ENCODE measurements at places on chromosomes 4 and X.

DNA sequence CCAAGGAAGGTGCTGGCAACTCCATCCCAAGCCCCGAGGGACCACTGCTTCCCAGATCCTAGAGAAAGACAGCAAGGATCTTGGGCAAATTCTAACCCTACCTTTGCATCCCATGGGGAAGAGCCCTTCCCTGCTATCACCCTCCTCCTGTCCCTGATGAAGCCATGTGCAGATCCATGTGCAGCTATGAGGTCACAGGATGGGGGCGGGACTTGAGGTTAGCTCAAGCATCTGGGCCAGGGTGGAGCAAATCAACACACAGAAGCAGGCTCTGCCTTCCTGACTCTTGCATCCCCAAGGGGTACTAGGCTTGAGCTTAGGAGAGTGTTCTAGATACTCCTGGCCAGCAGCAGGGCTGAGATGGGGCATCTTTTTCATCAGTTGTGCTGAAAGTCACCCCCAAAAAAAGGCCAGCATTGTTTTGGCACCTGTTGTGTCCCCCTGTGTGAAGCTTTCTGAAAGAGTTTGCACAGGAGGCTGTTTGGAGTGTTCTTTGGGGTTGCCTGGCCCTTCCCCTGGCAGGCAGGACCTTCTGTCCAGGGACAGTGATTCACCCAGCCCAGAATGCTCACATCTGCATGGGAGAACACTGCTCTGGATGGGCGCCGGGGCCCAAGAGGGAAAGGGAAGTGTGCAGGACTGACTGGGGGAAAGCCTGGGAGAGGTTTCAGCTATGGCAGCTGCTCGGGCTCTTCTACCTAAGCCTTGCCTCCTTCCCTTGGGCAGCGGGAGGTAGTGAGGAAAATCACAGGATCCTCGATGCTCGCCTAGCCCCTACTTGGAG is 50.8 kb downstream of the PRPS1 start:
- no peak for DNase-seq

- no peak for DNase-seq
Measured at GRCh38 chrX:134694333-134695322, 36.4 kb upstream of the PLAC1 start.

DNA sequence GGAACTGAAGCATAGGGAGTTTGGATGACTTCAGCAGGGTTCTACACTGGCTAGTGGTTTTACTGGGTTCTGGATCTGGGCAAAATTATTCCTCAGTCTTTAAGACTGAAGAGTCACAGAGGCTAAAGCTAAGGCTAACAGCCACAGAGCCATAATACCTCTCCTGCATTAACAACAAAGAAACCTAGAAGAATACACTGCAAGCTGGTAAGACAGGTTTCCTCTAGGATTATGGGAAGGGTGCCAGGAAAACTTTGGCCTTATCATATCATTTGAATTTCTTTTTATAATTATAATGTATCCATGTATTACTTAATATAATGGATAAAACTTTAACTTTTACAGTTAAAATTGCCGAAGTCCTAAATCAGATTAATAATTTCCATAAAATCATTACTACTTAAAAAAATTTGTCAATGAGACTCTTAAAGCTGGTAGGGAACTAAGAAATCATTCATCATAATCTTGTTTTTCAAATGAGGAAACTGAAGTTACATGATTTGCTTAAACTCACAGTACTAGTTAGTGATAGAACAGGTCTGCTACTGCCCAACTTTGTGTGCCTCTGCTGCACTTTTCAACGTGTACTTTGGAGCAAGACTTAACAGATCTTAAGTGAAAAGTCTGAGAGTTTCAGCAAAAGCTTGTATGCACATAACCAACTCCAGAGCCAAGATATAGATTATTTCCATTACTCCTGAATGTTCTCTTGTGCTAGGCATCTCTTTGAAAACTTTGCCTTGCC is 24.2 kb upstream of the PGRMC2 start:
- no peak for DNase-seq

- no peak for DNase-seq
Measured at GRCh38 chr4:78640714-78641113, 89.1 kb downstream of the ANXA3 start.

- no peak for DNase-seq
Measured at GRCh38 chr4:68209003-68209402, 36.5 kb downstream of the TMPRSS11B start.

DNA sequence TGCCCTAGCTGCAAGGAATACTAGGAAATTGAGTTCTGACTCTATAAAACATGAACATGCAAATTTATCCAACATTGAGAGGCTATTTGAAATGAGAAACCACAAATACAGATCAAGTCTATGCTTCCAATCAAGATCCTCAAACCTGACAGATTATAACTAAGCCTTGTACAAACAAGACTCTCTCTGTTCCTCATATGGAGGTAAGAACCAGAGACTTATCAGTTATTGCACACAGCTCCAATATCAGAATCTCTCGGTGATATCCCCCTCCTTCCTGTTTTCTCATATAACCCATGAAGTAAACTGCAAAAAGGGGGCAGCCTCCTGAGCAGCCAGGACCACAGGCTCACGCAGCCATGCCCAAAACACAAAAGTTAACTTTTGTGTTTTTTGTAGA is 36.5 kb downstream of the FBXW7 start:
- DNase-seq: no peak

All from occipital lobe (tissue), 3 donors.